Liver (tissue), 10 donors: ENCODE measurements at places on chromosomes 13 and 19. TPM values are rescaled to one million over a fixed set of nuclear protein-coding genes. Genes with fewer than 3 reads are reported as not detected.

The ISOC2 gene
- total RNA-seq, result 49.1 TPM

The C3 gene
- total RNA-seq, result 4,543 TPM

The KCNN1 gene
- total RNA-seq, result 0.08 TPM

The ZSCAN1 gene
- total RNA-seq, result not detected

The SLITRK5 gene
- total RNA-seq, result under 0.01 TPM

The CEACAM4 gene
- total RNA-seq, result 2.2 TPM

The KLK15 gene
- not detected for total RNA-seq

The LILRA5 gene
- 6.4 TPM for total RNA-seq

The STOML3 gene
- not detected for total RNA-seq

The CLN5 gene
- total RNA-seq, result 18.2 TPM

The ZNF418 gene
- 3.1 TPM for total RNA-seq

The TMEM255B gene
- total RNA-seq, result 3.3 TPM

The SIGLEC12 gene
- total RNA-seq, result 0.84 TPM

The FGF21 gene
- 5.5 TPM for total RNA-seq

The CCDC70 gene
- not detected for total RNA-seq

The LAIR1 gene
- total RNA-seq, result 16.3 TPM

The BSG gene
- total RNA-seq, result 367 TPM
